ENCODE measurements at places on chromosomes 3 and 15.

- peak overlapping the region; percentile 86 for H3K27ac ChIP-seq
- H3K27me3 ChIP-seq, result no peaks in the 10 kb centered on the region
- H3K36me3 ChIP-seq, result no peaks in the 10 kb centered on the region
- peaks cover 37% of the 10 kb centered on the region for H3K4me1 ChIP-seq
Observed at GRCh38 chr3:171491361-171491760, 31.2 kb upstream of the TNIK start.

GRCh38 chr3:30469133-30469532 lies 137.3 kb upstream of the TGFBR2 start:
- H3K27me3 ChIP-seq, result no peaks in the 10 kb centered on the region
- H3K4me3 ChIP-seq, result no peak overlapping the region
- H3K36me3 ChIP-seq, result no peaks in the 10 kb centered on the region

DNA sequence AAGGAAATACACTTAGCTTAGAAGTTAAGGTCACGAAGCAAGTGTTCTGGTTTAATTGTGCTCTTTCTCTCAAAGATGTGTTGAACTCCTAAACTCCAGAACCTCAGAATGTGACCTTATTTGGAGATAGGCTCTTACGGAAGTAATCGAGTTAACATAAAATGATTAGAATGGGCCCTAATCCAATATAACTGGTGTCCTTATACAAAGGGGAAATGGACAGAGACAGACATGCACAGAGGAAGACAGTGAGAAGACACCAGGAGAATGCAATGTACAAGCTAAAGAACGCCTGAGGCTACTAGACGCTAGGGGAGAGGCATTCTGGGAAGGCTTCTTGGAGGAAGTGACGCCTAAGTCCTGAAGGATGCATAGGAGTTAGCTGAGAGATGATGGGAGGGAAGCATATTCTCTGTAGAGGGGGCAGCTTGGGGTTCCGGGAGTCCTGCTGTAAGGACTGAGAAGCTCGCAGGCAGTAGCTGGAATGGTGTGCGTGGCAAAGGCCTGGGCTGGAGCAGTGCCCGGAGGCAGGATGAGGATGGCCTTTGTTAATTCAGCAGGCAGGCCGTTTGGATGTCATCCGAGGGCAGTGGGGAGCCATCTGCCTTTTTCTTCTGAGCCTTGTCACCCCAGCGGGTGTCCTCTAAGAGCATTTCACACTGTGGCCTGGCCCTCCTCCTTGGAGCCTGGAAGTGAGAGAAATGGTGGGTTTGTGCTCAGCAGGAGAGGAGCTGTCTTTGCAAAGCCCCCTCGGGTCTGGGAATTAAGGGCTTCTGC lies 513.4 kb downstream of the SHQ1 start:
- H3K27ac ChIP-seq, result no peak overlapping the region
- H3K36me3 ChIP-seq, result no peaks in the 10 kb centered on the region
- no peak for DNase-seq
- H3K27me3 ChIP-seq, result no peaks in the 10 kb centered on the region

GRCh38 chr3:44874308-44874707 lies at the start of gene TGM4:
Gene TGM4, plus strand, starts transcription at chr3:44874608. Its CDS starts 71 bp downstream, at chr3:44874679.
- H3K4me3 ChIP-seq, result no peak within 1 kb of the TSS
- no peaks in the 10 kb centered on the region for H3K4me1 ChIP-seq
- no peaks in the 10 kb centered on the region for H3K36me3 ChIP-seq
- no peaks in the 10 kb centered on the region for H3K27me3 ChIP-seq

DNA sequence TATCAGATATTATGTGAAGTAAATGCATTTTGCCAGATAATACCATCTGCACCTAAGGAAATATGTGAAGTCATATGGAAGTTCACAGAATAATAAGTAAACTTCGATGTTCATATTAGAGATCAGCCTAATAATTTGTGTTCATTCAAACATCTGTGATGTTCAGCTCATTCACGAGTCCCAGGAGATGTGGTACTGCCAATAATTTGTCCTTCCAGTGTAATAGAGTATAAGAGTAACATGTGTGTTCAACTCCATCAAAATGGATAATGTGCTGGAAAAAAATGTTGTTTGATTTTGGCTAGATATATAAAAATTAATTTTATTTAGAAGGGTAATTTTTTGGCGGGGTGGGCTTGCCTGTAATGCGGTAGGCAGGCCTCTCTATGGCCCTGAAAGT lies 75.4 kb upstream of the ARL6 start:
- H3K27ac ChIP-seq, result no peak overlapping the region
- no peak for DNase-seq
- H3K36me3 ChIP-seq, result no peaks in the 10 kb centered on the region
- no peak overlapping the region for H3K4me3 ChIP-seq

- no peaks in the 10 kb centered on the region for H3K36me3 ChIP-seq
- peaks cover 42% of the 10 kb centered on the region for H3K27me3 ChIP-seq
- H3K27ac ChIP-seq, result no peak overlapping the region
- DNase-seq, result no peak
- H3K4me1 ChIP-seq, result peaks cover 7% of the 10 kb centered on the region
Observed at GRCh38 chr15:64772488-64772887, 2.9 kb downstream of the RBPMS2 start.

- H3K27ac ChIP-seq, result no peak overlapping the region
- no peaks in the 10 kb centered on the region for H3K27me3 ChIP-seq
Observed at GRCh38 chr15:77440378-77440999, 19.8 kb downstream of the HMG20A start.

Measured in naive thymus-derived CD8-positive, alpha-beta T cell (primary cell).